ENCODE measurements at places on chromosomes 3 and 15.

- no peak for DNase-seq
These were observed 277.2 kb downstream of the TBL1XR1 start for GRCh38 chr3:176919836-176920765.

DNA sequence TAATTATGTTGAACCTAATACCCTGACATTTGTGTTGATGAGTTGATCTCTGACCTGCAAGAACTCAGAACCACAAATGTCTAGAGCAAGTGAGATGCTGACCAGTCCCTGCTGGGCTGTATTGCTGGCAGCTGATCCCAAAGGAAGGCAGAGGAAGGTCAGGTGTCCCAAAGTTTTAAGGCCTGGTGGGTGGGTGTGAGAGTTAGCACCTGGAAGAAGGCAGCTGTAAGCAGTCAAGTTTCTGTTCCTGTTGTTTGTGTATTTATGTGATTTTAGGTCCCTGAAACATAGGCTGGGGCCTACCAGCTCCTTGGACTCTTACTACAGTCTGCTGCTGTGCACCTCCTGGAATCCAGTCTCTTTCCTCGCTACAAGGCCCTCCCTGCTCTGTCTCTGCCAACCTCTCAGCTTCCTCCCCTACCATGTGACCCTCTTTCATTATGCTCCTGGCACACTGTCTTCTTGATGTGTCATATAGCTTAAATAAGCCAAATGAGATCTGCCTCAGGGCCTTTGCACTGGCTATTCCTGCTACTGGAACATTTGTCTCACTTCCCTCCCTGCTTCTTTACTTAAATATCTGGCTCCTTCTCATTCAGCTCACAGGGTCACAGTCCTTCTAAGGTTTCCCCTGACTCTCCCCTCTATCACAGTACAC lies 31.0 kb upstream of the ATOSA start:
- DNase-seq = no peak

DNA sequence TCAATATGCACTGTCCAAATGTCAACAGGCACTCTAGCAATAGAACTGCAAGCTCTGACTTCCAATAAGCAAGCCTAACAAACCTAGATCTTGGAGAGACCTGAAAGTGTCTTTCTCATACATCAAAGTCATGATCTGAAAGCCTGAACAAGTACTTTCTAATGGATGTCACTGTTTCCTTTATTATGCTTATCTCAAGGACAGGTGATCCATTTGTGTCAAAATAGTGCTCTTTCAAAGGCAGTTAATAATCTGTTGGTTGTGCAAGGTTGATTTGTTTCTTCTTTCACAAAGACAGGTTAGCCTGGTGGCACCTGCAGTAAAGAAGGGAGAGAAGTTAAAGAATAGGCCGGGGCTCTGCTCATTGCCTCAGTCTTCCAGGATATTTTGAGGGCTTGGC lies 146.8 kb downstream of the EPHB1 start:
- DNase-seq = no peak

DNA sequence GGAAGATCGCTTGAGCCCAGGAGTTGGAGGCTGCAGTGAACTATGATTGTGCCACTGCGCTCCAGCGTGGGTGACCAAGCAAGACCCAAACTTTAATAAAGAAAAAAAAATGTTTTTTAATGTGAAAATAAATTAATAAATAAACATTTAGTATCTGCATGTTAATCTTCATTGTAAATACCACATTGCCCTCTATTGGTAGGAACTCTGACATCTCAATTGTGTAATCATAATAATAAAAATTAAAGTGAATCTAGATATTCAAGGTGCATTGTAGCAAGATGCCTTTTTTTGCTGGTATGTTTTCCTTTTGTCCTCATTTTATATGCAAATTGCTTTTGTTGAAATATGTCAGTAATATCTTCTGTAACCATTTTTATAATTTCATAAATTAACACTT lies 95.0 kb upstream of the LIMD1 start:
- DNase-seq = peak; percentile 52

GRCh38 chr15:87645723-87646122 lies 610.8 kb downstream of the NTRK3 start:
- no peak for DNase-seq

DNA sequence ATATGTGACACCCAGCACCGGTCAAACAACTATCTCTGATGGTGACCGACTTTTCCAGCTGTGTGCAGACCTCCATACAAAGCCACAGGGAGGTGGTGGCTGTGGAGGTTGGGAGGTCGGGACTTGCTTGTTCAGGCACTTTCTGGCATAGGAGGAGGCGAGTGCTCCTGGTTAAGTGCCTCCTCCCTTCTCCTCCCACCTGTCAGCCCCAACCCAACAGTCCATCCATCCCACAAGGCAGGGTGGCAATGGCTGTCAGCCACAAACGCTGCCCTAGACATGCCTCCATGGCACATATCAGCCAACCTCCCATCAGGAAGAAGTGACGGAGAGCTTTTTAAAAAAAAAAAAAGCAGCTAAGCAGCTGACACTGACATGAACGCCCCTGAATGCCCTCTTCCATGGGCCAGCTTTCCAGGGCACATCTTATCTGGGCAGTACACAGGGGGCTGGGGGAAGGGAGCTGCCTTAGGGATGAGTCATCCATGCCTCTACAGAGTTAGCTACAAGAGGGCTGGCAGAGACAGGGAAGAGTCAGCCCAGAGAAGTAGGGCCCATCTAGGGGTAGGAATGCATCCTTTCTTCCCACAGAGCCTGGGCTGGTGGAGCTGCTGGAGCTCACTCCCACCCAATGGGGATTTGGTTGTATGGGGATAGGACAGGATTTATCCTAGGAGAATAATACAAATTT lies 41.2 kb downstream of the CCDC12 start:
- DNase-seq = peak; percentile 63

DNA sequence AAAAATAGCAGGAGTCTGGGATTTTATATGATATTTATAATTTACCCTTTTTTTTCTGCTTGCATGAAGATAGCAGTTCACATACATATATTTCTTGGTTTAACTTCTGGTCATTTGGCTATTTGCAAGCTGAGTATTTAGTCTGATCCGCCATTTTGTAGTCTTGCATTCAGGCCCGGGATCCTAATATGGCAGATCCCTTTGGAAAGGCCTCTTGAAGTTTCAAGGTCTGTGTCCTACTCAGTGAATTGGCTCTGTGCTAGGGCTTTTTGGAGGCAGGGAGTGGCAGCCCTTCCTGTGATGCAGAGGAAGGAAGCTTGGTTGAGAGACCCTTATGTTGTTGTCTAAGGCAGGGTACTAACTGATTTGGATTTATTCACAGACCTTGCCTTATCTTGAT lies 2.9 kb downstream of the SNRPN start:
- DNase-seq = no peak

DNA sequence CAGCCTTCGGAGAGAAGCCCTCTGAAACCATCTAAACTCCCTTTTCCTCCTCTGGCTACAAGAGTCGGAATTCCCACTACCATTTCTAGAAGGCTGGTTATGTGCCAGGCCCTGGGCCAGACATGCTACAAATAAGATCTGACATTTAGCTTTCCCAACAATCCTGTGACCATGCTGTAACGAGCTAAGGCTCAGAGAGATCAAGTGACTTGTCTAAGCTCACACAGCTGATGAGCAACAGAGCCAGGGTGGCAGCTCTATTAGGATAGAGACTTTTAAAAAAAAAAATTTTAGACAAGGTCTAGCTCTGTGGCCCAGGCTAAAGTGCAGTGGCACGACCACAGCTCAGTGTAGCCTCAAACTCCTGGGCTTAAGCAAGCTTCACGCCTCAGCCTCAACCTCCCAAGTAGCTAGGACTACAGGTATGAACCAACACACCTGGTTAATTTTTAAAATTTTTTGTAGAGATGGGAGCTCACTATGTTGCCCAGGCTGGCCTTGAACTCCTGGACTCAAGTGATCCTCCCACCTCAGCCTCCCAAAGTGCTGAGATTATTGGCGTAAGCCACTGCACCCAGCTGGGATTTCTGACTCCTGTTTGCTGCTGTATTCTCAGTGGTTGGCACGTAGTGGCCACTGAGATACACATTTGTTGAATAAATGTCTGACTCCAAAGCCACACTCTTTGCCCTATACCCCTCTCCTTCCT lies 34.6 kb downstream of the LSM3 start:
- no peak for DNase-seq

DNA sequence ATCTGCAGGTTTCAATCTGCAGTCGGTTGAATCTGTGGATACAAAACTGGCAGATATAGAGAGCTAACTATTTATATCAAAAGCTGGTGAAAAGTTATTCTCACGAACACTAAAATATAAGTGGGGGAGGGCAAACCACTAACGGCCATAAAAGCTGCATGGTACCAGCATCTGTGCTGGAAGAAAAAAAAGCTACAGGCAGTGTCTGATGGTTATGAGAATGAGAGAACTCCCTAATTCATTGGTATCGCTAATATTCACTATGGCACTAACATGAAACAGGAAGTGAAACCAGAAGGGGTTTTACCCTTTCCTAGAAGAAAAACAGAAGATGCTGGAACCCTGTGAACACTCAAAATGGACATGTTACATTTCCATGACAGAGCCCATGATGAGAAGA lies 15.9 kb downstream of the CEP70 start:
- no peak for DNase-seq

GRCh38 chr3:192422997-192423342 lies 304.4 kb downstream of the FGF12 start:
- no peak for DNase-seq

- DNase-seq = no peak
These were observed 66.0 kb downstream of the MEIS2 start for GRCh38 chr15:37034392-37034791.

GRCh38 chr3:94927175-94927574 lies 864.3 kb downstream of the NSUN3 start:
- no peak for DNase-seq

DNA sequence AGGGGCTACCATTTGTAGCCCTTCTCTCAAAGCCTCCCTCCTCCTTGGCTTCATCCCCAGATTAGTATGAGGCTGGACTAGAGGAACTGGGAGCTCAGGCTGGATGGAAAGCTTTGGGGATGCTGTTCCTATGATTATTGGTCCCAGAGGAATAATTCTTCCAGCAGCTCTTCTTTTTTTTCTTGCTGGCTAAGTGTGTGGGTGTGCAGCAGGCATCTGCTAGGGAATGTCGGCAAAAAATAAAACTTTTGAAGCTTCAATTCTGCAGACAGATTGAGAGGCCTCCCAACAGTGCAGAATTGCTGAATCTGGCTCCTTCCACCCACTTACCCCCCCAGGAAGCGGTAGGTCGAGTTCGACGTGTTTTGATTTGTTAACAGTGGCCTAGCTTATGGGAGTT lies 138.5 kb upstream of the ANKRD28 start:
- DNase-seq = no peak

GRCh38 chr3:112539825-112540650 lies 21.7 kb downstream of the ATG3 start:
- DNase-seq = no peak

DNA sequence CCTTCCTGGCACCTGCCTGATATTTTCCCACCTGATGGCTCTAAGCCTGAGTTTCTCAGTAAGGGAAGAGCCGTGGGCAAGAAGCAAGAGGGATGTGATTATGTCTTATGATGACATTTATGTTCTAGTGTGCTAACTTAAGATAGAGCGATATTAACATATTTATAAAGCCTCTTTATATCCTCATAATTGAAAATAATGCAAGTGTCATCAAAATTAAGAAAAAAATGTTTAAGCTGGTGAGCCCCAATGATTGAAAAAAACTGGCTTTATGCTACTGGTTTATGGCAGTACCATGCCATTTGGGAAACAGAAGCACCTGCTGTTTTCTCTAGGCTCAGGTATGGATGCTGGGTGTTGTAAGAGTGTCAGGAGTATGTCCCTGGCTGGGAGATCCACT lies 431.5 kb upstream of the TPM1 start:
- no peak for DNase-seq

- DNase-seq = no peak
These were observed 391.3 kb downstream of the TIGIT start for GRCh38 chr3:114685161-114685560.
